ENCODE measurements at places on chromosomes 13 and 19. TPM values are rescaled to one million over a fixed set of nuclear protein-coding genes. Genes with fewer than 3 reads are reported as not detected.

GRCh38 chr19:14470031-14470876 lies 4.9 kb downstream of the PTGER1 start:
- no peak for DNase-seq

- peak; percentile 96 for DNase-seq
Observed at GRCh38 chr19:2269244-2270156, 12.5 kb downstream of the PEAK3 start.

DNA sequence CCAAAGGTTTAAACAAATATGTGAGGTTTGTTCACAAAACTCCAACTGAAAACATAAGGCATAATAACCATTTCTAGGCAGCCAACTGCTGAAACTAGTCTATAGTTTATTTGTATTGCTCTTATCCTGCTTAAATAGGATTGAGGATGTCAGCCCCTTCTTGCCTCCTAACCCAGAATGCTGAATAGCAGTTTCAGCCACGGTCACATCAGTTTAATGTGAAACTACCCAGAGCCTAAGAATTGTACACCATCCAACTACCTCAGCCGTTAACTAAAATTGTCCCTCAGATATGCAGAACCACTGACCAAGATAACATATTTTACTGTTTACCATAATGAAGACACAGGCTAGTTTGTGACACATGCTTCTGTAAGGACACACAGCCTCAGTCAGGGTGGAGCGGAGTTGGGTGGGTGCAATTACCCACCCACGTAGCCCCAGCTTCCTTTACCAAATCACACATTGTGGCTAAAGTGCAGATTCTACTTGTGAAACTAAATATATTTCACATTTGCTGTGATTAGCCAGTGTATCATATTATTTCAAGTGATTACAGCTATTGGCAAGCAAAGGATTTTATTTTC lies 259.9 kb downstream of the EFNB2 start:
- DNase-seq: no peak

DNA sequence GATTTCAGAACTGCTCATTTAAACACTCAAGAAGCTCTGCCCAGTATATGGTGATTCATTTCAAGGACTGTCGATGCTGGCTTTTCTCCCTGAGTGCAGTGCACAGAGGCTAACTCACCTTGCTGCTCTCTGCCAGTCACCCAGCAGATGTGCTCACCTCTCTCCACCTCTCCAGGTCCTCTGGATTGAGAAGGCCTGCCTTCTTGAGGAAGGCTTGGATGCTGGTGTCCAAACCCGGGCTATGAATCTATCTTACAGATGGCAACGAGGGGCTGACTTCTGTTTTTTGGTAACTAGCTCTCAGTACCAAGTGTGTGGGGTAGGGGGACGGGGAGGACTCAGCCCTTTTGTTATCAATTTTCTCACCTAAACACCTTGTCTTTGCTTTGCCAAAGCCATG lies 47.6 kb downstream of the TEX29 start:
- DNase-seq: no peak

Gene LAIR1
- polyA plus RNA-seq: 3.2 TPM

Gene PTGIR
- 1.7 TPM for polyA plus RNA-seq

GRCh38 chr13:57740719-57741118 lies 109.2 kb downstream of the PCDH17 start:
- DNase-seq: no peak

DNA sequence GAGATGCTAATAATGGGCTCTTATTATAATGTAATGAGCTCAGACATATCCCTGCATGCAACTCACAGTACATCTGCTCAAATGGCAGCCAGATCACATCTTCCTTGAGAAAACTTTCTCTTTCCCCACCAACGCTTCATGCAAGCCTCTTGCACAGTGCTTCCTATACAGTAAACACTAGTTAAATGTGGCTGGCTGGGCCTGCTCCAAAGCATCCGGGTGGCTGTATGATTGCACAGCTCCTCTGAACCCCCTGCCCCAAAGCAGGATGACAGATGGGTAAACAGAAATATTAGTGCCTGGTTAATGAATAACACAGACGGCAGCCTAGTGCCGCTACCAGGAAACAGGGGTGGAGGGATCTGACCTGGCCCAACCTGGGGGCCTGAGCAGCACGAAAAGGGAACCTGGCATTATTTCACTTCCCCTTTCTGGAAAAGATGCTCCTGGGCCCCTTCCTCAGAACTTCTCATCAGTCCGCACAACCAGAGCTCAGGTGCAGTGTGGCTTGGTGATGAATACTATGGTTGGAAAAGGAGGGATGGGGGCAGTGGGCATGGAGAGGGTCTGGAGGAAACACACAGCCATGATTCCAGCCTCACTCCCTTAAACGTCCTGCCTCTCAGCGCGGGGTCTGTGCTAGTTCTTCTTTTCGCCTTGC lies 10.8 kb downstream of the FFAR2 start:
- DNase-seq: no peak

DNA sequence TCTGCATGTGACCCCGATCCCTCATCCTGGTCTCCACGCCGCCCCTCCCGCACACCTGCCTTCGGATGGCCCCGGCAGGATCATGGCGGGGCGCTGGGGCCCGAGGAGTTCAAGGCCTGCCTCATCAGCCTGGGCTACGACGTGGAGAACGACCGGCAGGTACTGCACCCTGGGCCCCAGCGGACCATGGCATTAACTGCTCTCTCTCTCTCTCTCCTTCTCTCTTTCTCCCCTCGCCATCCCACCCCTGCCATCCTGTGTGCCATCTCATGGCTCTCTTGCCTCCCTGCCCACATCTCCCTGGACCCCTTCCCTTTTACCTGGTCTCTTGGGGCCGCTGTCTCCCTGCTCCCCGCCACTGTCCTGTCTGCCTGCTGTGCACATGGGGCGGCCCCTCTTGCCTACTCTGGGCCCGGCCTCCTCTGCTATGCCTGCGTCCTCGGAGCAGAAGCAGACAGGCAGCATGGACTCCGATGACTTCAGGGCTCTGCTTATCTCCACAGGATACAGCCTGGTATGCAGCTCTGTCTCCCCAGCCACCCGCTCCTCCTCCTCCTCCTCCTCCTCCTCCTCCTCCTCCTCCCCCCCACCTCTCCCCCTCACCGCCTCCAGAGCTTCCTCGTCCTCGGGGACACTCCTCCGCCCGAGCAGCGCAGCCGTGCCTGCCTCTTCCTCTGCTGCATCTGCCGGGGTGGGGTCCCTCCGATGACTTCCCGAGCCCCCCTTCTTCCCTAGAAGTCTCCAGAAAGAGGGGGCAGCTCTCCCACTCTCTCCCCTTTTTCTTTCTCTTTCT lies 16.2 kb downstream of the CAPN12 start:
- no peak for DNase-seq

GRCh38 chr13:24505756-24506155 lies 6.8 kb downstream of the PARP4 start:
- no peak for DNase-seq

DNA sequence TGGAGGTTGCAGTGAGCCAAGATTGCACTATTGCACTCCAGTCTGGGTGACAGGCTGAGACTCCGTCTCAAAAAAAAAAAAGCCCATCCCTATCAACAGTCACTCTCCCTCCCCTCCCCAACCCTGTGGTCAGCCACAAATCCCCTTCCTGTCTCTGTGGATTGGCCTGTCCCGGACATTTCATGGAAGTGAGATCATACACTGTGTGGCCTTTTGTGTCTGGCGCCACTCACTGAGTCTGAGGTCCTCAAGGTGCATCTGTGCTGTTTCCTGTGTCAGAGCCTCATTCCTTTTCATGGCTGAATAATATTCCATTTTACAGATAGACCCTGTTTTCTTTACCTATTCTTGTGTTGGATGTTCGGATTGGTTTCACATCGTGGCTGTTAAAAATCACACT lies 149.5 kb downstream of the PTPRS start:
- no peak for DNase-seq

Gene ZNF729
- 0.91 TPM for polyA plus RNA-seq

GRCh38 chr13:22135446-22135845 lies 464.6 kb downstream of the FGF9 start:
- DNase-seq: no peak

- no peak for DNase-seq
Observed at GRCh38 chr13:74973935-74974879, 507.8 kb downstream of the TBC1D4 start.

GRCh38 chr13:30608364-30608763 lies 9.4 kb upstream of the USPL1 start:
- peak; percentile 35 for DNase-seq

Gene CBY2
- 0.58 TPM for polyA plus RNA-seq

DNA sequence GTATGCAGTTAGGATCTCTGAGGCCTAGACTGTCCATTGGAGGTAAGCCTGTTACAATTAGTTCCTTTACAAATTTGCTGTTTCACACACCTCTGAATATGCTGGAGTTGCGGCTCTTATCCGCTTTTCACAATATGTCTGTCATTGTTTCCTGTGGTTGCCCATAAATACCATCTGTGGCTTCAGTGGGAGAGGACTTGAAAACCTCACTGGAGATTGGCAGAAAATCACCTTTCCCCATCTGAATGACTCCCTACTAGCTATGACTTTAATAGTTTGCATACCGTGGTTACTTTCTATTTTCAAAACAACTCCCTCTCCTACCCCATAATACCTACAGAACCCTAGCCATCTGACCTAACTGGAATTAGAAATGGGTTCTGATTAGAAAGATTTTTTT lies 454.3 kb downstream of the PCDH17 start:
- DNase-seq: no peak

DNA sequence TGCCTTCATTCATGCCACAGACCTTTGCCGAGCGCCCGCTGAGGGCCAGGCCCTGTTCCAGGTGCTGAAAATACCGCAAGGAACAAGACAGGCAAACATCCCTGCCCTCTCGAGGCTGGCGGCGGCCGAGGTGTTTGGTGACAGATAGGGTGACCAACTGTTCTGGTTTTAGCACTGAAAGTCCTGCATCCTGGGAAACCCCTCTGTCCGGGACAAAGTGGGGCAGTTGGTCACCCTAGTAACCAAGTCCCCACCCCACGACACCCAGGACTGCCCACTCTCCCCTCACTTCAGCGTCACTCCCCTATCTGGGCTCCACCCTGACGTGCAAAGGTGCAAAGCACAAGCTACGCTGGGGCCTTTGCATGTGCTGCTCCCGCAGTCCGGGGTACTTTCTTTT lies 17.3 kb downstream of the ZBTB7A start:
- no peak for DNase-seq

- DNase-seq: no peak
Observed at GRCh38 chr13:42722883-42723539, 58.4 kb upstream of the FAM216B start.

DNA sequence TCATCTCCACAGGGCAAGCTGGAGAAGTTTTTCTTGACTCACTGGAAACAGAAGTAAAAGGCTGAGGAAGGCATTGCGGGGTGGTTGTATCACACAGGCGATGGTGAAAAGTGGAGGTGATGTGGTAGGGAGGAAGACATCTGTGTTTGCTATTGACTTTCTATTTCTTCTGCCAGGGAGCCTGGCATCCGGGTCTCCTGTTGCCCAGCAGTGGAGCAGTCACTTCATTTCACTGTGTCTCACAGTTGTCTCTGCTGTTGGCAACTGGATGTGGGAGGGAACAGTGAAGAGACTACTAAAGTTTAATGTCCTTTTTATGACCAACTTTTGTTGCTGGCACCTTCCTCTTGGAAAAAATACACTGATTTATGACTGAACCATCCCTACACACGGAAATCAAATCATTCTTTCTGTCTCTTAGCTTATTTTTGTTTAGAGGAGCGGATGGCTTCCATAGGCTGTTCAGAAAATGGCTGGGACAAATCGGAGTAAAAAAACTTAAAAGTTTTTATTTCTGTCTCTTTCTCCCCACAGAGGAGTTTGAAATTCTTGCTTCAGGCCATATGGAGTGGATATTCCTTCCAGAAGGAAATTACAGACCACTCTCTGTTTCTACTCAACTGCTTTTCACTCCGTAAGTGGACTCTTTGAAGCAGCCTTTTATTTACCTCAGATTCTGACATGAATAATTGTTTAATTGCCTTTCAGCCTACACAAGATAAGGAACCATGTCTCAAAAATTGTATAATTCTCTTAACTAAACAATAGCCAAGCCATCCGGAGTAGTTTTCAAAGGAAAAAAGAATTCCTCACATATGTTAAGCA lies 23.8 kb upstream of the MEDAG start:
- DNase-seq: no peak

Gene ZNF540
- polyA plus RNA-seq: 7.3 TPM

- no peak for DNase-seq
Observed at GRCh38 chr19:50712833-50713232, 6.8 kb downstream of the SHANK1 start.

DNA sequence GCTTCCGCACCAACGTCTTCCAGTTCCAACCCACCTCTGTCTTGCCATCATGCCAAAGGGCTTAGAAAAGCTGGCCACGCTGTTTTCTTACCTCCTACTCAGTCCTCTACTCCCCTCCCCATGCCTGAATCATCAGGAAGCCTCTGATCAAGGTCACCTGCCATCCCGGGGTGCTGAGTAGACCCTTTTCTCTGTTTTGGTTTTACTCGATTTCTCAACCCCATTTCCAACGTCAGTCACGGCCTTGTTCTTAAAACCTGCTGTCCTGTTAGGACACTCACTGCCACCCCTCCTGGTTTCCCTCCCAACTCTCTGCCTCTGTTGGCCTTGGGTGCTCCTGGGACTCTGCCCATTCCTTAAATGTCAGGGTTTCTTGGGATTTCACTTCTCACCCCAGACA lies 350.1 kb downstream of the FOXO1 start:
- DNase-seq: no peak

- peak; percentile 41 for DNase-seq
Observed at GRCh38 chr13:52195401-52195837, 36.0 kb upstream of the NEK3 start.

Gene ATXN8OS
- polyA plus RNA-seq: 0.33 TPM

DNA sequence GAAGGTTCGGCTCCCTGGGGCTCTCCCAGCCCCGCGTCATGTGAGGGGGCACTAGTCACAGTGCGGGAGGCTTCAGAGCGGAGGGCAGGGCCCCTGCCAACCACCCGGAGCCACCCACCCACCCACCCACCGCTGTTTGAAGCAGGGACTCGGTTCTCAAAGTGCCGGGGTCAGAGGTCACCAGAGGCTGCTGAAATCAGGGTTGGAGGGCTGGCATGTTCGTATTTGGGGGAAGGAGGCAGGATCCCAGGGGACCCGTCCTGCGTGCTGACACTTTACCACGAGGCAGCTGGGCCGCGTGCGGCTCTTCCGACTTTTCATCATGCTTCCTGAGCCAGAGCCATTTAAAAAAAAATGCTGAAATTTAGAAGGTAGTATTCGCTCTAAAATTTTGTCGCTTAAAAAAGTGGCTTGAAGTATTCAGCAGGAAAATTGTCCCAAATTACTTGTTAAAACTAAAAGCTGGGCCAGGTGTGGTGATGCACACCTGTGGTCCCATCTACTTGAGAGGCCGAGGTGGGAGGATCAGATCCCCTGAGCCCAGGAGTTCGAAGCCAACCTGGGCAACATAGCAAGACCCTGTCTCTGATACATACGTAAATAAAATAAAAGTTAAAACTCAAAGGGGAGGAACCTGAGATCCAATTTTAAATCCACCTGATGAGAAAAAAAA lies 21.2 kb downstream of the ATP11A start:
- DNase-seq: no peak

DNA sequence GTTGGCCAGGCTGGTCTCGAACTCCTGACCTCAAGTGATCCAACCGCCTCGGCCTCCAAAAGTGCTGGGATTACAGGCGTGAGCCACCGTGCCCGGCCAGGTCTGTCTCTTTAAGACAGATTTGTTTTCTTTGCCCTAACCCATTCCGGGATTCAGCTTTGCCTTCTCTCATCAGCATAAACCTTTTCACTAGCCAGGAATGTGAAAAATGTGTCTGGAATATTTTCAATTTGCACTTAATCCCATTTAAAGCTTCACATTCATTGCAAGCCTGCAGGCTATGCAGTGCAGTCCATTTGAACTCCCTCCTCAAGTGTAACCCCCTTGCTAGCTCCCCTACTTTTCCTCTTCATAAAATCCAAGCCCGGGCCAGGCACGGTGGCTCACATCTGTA lies 880 bp upstream of the TMEM160 start:
- DNase-seq: no peak

Gene CELF5
- polyA plus RNA-seq: 0.96 TPM

Gene LIM2
- polyA plus RNA-seq: 0.18 TPM

Gene C19orf47
- polyA plus RNA-seq: 8.4 TPM

Data from left kidney (tissue), 8 donors.